Lung microvascular endothelial cell (primary cell): ENCODE measurements at places on chromosomes 11 and 22.

- peak; percentile 92 for DNase-seq
These were observed 10.7 kb downstream of the LSP1 start for GRCh38 chr11:1863352-1864216.

GRCh38 chr11:125777309-125777708 is 1.3 kb downstream of the PATE2 start:
- DNase-seq: peak; percentile 90

DNA sequence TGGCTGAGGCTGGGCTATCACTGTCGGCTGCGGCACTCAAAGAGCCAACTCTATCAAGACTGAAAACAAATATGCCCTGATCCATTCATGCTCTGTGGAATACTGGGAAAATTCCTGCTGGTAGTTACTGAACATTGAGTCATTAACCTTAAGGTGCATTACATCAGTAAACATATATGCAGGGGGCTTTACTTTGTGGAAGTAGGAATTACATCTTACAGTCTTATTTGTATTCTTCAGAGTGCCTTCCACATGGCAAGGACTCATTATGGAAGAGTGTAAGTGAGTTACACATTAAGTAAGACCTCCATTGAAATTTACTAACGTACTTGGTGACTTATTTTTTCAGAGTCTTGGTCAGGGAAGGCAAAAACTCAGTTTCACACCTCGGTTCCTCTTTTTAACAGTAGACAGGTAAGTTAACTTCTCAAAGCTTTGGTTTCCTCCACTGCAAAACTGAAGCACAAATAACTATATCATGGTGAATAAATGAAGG is 4.5 kb downstream of the OR5B21 start:
- no peak for DNase-seq

- DNase-seq: peak; percentile 32
These were observed 36.9 kb downstream of the IGF2 start for GRCh38 chr11:2102132-2102882.

- no peak for DNase-seq
These were observed 33.2 kb upstream of the FZD4 start for GRCh38 chr11:86988351-86988881.

DNA sequence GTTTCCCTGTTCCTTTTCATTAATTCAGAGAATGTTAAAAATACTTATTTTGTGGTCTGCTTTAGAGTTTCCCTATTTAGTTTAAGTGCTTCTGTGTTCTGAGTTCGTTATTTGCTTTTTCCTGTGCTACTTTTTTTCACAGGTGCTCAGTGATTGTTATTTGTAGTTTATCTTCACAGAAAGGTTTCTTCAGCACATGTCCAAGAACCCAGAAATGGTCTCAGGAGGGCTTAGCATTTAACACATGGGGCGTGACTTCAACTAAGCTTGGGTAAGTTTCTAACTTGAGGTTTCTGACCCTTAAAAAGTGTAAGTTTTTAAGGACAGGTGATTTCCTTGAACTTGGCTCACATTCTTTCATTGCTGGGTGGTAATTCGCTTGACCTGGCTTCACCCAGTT is 157.3 kb downstream of the AASDHPPT start:
- no peak for DNase-seq

DNA sequence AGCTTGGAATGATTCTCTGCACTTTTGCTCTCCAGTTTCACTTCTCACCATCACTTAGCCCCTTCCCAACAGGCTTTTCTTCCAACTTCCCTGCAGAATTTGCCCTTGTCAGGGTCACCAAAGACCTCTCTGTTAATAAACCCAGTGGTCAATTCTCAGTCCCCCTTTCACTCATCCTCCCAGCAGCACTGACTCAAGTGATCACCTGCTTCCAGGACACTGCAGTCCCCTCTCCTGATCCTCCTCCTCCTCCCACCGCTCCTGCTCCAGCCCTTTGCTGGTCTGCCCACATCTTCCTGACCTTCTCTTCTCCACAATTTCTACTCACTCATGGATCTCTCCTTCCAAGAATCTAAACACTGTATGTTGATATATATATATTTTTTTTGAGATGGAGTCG is 57.9 kb downstream of the SHISAL1 start:
- no peak for DNase-seq

- no peak for DNase-seq
These were observed 1.1 kb downstream of the FEN1 start for GRCh38 chr11:61793829-61794204.

DNA sequence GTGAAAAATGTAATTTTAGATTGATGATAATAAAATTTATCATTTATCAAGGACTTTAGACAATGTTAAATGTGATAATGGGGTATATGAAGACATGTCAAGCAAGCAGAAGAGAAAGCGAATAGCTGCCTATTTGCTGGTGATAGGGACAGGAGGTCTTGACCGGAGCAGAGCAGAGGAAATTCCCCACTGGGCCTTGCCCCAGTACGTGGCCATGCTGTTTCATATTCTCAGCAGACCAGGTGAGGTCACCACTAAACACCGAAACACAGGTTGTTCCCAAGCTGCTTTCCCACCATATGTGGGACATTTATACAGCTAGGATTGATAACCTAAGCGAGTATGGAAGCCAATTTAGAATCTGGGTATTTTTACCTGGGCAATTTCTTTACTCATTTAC is 1629.6 kb downstream of the FAM181B start:
- no peak for DNase-seq

DNA sequence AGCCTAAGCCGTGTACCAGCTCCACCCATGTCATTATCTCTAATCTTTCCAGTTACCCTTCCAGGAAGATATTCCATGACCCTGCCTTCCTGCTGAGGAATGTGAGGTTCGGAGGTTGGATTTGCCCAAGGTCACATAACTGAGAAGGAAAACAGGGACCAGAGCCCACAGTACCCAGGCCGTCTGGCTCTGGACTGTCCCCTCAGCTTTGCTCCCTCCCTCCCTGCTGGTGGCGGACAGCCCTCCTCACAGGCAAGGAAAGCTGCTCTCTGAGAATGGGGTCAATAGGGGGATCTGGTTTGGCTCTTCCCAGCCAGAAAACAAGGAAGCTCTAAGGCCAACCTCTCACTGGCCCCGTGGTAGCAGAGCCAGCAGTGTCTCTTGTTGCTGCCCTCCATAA is 63.3 kb downstream of the SYN3 start:
- DNase-seq: no peak

DNA sequence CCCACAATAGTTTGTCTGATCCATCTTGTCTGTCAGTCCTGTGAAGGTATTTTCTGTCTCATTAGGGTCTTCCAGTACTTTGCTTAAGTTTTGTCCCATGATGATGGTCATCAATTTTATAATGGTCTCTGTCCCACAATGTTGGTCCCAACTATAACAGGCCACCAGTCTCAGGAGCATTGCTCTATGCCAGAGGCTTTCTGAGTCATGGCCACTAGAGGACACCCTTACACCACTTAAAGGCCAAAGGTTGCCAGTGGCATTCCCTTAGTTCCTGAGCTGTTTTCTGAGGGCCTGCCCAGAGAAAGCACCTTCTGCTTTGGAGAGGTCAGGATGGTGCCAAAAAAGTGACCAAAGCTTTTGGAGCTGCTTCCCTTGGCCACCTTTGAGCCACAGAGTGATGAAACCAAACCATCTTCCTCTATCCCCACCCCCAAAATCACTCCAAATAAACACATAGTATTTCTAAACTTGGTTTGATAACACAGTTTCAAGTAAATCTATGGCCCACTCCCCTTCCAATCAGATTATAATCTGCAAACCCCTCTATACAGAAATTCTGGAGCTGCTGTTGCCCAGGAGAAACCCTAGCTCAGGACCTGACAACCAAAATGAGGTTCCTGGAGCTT is 19.3 kb downstream of the EIF3F start:
- peak; percentile 80 for DNase-seq

DNA sequence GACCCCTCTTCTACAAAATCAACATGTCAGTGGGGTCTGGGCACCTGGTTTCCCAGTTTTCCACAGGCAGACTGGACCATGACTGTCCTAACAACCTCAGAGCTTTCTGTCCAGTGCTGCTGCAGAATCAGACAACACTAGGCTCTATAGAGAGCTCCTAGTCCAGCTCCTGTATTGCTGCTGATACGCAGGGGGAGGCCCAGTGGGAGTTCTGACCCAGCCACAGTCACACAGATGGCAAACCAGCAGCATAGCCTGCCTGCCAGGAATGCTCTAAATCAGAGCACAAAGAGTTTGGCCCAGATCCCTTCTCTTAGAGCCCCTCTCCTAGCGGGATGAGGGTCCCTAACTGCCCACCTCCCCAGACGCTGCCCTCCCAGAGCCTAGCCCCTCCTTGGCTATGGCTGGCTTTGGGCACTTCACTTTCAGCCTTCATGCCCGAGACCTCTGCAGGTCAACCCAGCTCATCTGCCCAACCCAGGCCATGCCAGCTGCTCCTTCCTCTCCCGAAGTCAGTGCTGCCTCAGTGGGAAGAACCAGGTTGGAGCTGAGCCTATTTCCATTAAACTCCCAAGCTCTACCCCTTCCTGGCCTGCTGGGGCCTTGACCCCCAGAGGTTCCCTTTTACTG is 15.8 kb upstream of the SLCO2B1 start:
- no peak for DNase-seq
